MG63 (cell line): ENCODE measurements at places on chromosomes 5 and 9. TPM values are rescaled to one million over a fixed set of nuclear protein-coding genes. Genes with fewer than 3 reads are reported as not detected.

The SLC25A2 gene
- not detected in 2 replicates for total RNA-seq

The CER1 gene
- total RNA-seq: not detected in 2 replicates

The IFNA21 gene
- total RNA-seq: not detected in 2 replicates

- DNase-seq: no peak
Observed at GRCh38 chr9:135065151-135065550, 22.3 kb upstream of the OLFM1 start.

DNA sequence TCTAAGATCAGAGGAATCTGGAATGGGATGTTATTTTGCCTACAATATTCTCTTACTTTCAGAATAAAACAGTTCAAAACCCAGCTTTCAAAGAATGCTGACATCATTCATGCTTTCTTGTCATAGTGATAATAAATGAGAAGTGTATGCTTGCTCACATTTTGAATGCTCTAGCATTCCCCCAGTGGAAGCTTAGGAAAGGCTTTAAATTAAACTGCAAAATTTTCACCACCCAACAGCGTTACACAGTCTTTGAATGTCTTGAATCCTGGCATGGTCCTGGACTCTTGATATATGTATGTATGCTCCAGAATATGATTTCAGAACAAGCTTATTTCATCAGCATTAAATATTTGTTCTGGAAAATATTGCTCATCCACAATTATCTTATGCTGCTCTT lies 964.3 kb upstream of the NUDT12 start:
- DNase-seq: no peak

DNA sequence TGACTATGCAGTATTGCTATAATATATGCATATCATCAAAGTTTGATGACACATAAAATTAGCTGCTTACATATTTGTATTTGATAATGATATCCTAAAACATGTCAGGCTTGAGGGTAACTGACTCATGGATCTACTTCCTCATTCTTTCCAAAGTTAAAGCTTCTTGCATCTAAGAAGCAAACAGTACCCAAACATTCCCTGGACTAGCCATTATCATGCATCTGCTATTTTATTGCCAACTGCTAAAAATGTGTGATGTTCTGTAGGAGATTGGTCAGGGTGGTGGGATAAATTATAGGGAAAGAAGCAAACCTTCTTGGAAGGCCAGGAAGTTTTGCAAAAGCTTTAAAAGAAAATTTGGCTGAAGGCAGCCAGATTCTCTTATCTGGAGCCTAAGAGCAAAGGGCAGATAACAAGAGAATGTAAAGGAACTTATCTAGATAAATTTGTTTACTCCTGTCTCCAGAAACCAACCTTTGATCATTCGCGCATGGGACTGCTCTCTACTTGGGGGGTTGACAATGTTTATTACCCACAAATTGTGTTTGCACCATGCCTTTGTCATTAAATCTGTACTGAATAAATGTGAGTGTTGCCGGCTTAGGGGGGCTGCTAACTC lies 604.1 kb upstream of the TLE4 start:
- no peak for DNase-seq

DNA sequence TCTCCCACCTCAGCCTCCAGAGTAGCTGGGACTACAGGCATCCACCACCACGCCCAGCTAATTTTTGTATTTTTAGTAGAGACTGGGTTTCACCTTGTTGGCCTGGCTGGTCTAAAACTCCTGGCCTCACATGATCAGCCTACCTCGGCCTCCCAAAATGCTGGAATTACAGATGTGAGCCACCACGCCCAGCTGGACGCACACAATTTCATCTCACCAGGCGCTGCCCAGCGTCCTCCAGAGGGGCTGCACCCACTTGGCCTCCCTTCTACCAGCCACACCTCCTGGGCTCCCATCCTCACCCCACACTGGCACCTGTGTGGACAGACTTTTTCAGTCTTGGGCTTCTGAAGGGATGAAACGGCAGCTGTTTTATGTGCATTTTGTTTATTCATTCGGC lies 3.8 kb upstream of the EXOC3 start:
- no peak for DNase-seq

GRCh38 chr5:124889850-124890249 lies 143.4 kb upstream of the ZNF608 start:
- no peak for DNase-seq

GRCh38 chr9:127756233-127756632 lies 21.1 kb upstream of the TOR2A start:
- DNase-seq: no peak

DNA sequence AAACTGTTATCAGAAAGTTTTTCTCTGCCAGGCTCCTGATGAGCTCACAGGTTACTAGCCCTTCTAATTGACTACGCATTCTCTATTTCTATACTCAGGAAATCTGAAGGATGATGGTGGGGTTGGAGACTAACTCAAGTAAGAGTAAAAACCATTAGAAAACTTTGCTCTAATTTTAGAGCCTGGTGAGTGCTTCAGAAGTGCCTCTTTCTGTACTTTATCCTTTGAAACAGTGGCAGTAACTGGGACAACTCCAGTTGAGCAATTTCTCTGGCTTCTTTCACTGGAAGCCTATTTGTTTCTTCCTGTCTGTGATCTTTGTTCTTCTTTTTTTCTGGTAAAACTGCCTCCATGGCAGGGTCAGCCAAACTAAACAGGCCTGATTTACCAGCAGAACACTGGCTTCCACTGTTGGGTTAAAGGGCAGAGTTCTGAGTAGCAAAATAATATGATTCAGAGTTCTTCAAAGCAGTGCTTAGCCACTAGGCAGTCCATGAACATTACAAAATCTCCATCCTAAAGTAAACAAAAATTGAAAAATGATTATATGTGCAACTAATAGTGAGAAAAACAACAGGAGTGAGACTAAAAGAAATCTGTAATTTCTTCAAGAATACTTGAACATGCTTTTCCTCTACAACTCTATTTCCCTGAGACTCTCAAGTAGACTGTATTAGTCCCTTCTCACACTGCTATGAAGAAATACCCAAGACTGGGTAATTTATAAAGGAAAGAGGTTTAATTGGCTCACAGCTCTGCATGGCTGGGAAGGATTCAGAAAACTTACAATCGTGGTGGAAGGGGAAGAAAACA lies 79.8 kb downstream of the MROH2B start:
- DNase-seq: peak; percentile 71

- DNase-seq: no peak
Observed at GRCh38 chr5:12522116-12522515, 617.9 kb upstream of the CTNND2 start.

DNA sequence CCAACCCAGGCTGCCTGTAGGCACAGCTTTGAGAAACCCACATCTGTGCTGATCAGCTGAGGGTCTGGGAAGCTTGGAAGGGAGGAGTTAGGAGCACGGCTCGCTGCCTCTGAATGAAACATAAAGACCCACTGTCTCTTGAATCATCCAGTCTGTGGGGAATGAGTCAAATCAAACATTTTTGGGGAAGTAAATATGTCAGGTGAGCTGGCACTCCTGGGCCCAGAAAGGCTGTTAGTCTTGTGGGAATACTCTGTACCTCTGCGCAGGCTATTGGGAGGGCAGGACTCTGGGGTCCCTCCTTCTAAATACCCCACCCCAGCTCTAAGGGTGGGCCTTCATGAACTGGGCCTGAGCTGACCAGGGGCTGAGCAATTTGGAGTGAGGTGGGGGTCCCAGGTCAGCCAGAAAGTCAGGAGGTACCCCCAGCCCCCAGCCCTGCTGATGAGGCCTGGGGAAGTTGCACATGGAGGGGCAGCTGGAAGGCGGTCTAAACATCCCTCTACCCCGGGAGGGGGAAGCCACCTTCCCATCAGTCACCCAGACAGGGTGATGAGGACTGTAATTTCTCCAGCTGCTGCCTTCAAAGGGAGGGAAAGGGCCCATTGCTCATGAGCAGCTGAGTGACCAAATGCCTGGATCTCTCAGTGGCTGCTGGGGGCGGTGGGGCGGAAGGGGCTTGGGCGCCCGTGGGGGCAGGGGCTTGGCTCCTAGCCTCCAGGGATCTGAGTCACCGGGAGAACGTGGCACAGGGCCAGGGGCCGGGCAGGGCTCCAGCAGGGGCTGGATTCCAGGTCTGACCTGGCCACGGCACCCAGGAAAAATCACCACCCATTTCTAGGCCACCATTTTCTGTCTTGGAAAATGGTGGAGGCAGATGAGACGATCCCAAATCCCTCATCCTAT lies 10.8 kb downstream of the FIBCD1 start:
- peak; percentile 63 for DNase-seq

DNA sequence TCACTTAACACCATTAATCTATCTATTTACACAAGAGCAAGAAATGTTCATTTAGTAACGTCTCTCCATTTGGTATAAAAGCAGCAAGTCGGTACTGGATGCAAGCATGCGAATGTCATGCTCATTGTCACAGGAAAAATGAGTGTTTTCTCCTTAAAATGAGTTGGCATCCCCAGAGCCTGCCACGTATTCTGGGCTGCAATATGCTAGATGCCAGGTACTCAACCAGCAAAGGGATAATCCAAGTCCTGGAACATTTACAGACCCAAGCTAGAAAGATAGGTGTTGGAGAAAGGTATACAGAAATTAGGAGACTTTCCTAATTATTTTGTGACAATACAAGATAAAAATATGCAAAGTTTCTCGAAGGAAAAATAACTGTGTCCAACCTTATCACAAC lies 217.5 kb downstream of the EBF1 start:
- DNase-seq: no peak

DNA sequence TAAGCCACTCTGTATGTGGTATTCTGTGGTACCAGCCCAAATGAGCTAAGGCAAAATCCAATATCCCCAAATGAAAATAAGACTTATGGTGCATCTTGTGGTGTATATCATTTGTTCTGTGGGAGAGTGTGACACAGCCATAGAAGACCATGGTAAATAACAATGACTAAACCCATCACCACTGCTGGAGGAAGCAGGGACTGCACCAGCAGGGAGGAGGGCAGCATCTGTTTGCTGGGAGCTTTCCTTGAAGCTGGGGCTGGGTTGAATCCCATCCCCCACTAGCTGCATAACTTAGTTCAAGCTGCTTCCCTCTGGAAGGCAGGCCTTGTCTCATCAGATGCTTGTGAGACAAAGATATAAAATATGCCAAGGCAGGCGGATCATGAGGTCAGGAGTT lies 14.2 kb downstream of the GADD45G start:
- DNase-seq: no peak

- peak; percentile 31 for DNase-seq
Observed at GRCh38 chr5:147223948-147224791, 10.7 kb upstream of the STK32A start.

- no peak for DNase-seq
Observed at GRCh38 chr9:7509576-7510145, 289.9 kb downstream of the DMAC1 start.

GRCh38 chr9:117073071-117073470 lies 341.8 kb downstream of the ASTN2 start:
- DNase-seq: no peak
